ENCODE measurements at places on chromosomes 4 and X.

GRCh38 chr4:40473578-40474388, 138.7 kb downstream of the CHRNA9 start:
- no peak for DNase-seq

DNA sequence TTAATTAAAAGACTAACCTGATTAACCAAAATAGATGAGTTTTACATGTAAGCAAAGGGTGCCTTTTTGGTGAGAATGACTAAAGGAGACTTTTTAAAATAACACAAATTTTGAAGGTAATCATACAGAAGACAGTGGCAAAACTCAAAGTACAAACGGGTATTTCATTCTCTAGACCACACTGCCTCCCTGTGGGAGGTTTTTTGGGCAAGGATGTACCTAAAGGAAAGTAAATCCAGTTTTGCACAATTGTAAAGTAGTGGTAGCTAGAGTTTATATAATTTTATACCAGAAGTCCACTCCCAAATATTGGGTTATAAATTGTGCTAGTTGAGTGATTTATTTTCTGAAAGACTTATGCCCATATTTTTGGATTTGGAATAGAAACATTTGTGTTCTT, 201.0 kb downstream of the PAPSS1 start:
- peak; percentile 9 for DNase-seq

DNA sequence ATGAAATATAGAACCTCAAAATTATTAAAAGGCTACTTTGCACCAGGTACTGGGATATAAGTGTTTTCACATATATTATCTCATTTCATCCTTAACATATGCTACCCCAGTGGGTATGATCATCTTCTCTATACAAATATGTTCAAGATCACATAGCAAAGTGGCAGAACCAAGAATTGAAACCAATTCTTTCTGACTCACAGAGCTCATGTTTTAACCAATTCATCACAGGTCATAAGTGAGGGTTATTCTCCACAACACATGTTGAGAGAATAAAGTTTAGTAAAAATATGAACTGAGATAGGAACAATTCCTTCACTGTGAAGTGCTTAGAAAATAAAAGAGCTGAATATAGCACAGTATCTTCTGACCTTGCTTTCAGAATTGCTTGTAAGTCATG, 442.9 kb upstream of the RASGEF1B start:
- no peak for DNase-seq

- DNase-seq, result no peak
Observed at GRCh38 chr4:78513411-78513975, 38.1 kb upstream of the ANXA3 start.

DNA sequence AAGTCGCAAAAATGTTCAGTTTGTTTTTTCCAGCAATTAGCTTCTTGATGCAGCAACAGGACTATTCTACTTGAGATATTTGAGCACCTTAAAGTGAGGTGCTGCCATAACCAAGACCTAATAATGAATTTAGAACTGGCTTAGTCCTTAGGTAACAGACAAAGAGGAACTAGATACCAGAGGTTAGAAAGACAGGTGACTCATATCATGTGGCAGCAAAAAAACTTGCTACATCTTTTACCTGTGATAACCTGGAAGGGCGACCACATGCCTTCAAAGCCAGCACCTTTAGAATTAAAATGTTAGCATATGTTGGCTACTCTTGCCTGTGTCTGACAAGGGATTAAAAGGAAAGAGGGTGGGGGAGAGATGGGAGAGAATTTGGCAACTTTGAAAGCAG, 90.4 kb downstream of the ARHGAP6 start:
- no peak for DNase-seq

DNA sequence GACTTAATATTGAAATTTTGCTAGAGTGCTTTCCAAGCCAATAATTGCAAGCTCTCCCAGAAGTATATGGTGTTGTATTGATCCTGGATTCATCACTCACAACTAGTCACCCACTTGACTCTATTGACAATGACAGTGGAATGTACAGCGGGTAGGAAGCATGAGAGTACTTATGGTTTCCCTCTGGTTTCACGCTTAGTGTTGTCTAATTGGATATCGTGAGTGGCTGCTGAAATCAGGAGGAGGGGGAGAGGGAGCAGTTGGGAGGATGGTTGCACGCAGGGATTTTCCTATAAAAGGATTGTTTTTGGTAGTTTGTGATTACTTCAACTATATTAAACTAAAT, 1819.5 kb upstream of the TENM3 start:
- DNase-seq, result no peak
